Smooth muscle cell of the coronary artery (primary cell): ENCODE measurements at places on chromosomes 13 and 19. TPM values are rescaled to one million over a fixed set of nuclear protein-coding genes. Genes with fewer than 3 reads are reported as not detected.

Gene RCBTB2
- 4.7 and 7.6 TPM in 2 replicates for total RNA-seq

Gene CGB3
- total RNA-seq: not detected in 2 replicates

Gene OR7D2
- not detected in 2 replicates for total RNA-seq

Gene HRC
- 0.12 and 0.30 TPM in 2 replicates for total RNA-seq

Gene SIX5
- total RNA-seq: 4.1 and 6.2 TPM in 2 replicates

Gene ZNF829
- 1.8 and 2.4 TPM in 2 replicates for total RNA-seq

Gene IQCN
- total RNA-seq: 0.23 and 1.3 TPM in 2 replicates

Gene CEACAM16
- 0.08 TPM in 1 of 2 replicates, not detected in the other for total RNA-seq

Gene SHISA2
- total RNA-seq: under 0.01 TPM in 1 of 2 replicates, not detected in the other

Gene MCEMP1
- not detected in 2 replicates for total RNA-seq

Gene ACP7
- 0.23 and 0.30 TPM in 2 replicates for total RNA-seq

Gene ZNF665
- 2.3 TPM in 2 replicates for total RNA-seq

Gene ZSCAN4
- not detected in 2 replicates for total RNA-seq

Gene RASGRP4
- total RNA-seq: not detected in 2 replicates

Gene DLL3
- 0.08 TPM in 1 of 2 replicates, not detected in the other for total RNA-seq

Gene GAPDHS
- total RNA-seq: not detected in 2 replicates

Gene SPRED3
- 1.4 and 3.6 TPM in 2 replicates for total RNA-seq

Gene DUS3L
- 22.6 and 40.2 TPM in 2 replicates for total RNA-seq

Gene KLK3
- not detected in 2 replicates for total RNA-seq

Gene ERICH4
- total RNA-seq: not detected in 2 replicates

Gene MYPOP
- total RNA-seq: 0.94 and 1.1 TPM in 2 replicates

Gene THSD1
- 11.2 and 11.7 TPM in 2 replicates for total RNA-seq

Gene C19orf18
- 0.23 TPM in 2 replicates for total RNA-seq

Gene CYP2S1
- total RNA-seq: 1.8 TPM in 1 of 2 replicates, not detected in the other

Gene KLK10
- not detected in 2 replicates for total RNA-seq

Gene OLFM2
- total RNA-seq: 1.4 and 16.1 TPM in 2 replicates

Gene OBI1
- total RNA-seq: 7.8 and 11.4 TPM in 2 replicates

Gene NAPSA
- 0.08 TPM in 1 of 2 replicates, not detected in the other for total RNA-seq

Gene TEX101
- total RNA-seq: not detected in 2 replicates

Gene ZNF439
- 4.8 TPM in 2 replicates for total RNA-seq

Gene SHD
- not detected in 2 replicates for total RNA-seq

Gene OR7C1
- total RNA-seq: not detected in 2 replicates

Gene ERICH6B
- not detected in 2 replicates for total RNA-seq

Gene KCNK6
- total RNA-seq: 3.2 and 22.1 TPM in 2 replicates

Gene MYO16
- not detected in 2 replicates for total RNA-seq

Gene NUFIP1
- total RNA-seq: 0.94 and 1.8 TPM in 2 replicates

Gene KCNRG
- total RNA-seq: 3.5 and 7.5 TPM in 2 replicates

Gene PROZ
- not detected in 2 replicates for total RNA-seq

Gene SLC8A2
- 0.23 TPM in 1 of 2 replicates, not detected in the other for total RNA-seq

Gene SYT5
- total RNA-seq: under 0.01 TPM in 1 of 2 replicates, not detected in the other

Gene NALCN
- 2.1 and 7.1 TPM in 2 replicates for total RNA-seq

Gene KLF12
- total RNA-seq: 7.1 and 7.7 TPM in 2 replicates

Gene FCER2
- not detected in 2 replicates for total RNA-seq

Gene SH2D3A
- total RNA-seq: not detected in 2 replicates

Gene NCAN
- under 0.01 TPM in 1 of 2 replicates, not detected in the other for total RNA-seq

Gene TPTE2
- not detected in 2 replicates for total RNA-seq

Gene PTGIR
- 8.5 and 17.7 TPM in 2 replicates for total RNA-seq

Gene ATP4B
- not detected in 2 replicates for total RNA-seq

Gene NECTIN2
- total RNA-seq: 23.9 and 80.6 TPM in 2 replicates

Gene GNA15
- 0.08 TPM in 1 of 2 replicates, not detected in the other for total RNA-seq

Gene CACNG7
- total RNA-seq: 0.47 and 2.0 TPM in 2 replicates

Gene MBD3L2
- not detected in 2 replicates for total RNA-seq

Gene PLK5
- total RNA-seq: not detected in 2 replicates

Gene MAP1S
- 17.3 and 17.5 TPM in 2 replicates for total RNA-seq
